AG04450 (cell line): ENCODE measurements at places on chromosomes 3 and 15. TPM values are rescaled to one million over a fixed set of nuclear protein-coding genes. Genes with fewer than 3 reads are reported as not detected.

The SSUH2 gene
- polyA plus RNA-seq = 0.09 and 0.12 TPM in 2 replicates

The CADM2 gene
- polyA plus RNA-seq = not detected in 2 replicates

The CPLX3 gene
- not detected in 2 replicates for polyA plus RNA-seq

The ZNF80 gene
- polyA plus RNA-seq = not detected in 2 replicates

The POPDC2 gene
- 0.38 and 0.43 TPM in 2 replicates for polyA plus RNA-seq

The SLC35G2 gene
- 13.3 and 18.1 TPM in 2 replicates for polyA plus RNA-seq

The GOLGA8N gene
- 3.2 and 3.7 TPM in 2 replicates for polyA plus RNA-seq

The BNC1 gene
- 2.2 and 2.6 TPM in 2 replicates for polyA plus RNA-seq

The KCNMB2 gene
- not detected in 2 replicates for polyA plus RNA-seq

The RAP2B gene
- 8.4 and 8.8 TPM in 2 replicates for polyA plus RNA-seq

The KATNBL1 gene
- 25.2 and 46.6 TPM in 2 replicates for polyA plus RNA-seq

The ZBED2 gene
- polyA plus RNA-seq = 0.11 and 0.14 TPM in 2 replicates

The SLC28A1 gene
- not detected in 2 replicates for polyA plus RNA-seq

The CHST13 gene
- polyA plus RNA-seq = not detected in 2 replicates

The TTLL13 gene
- 0.04 and 0.07 TPM in 2 replicates for polyA plus RNA-seq

The TMEM108 gene
- 0.52 and 0.63 TPM in 2 replicates for polyA plus RNA-seq

The RCCD1 gene
- 5.6 and 6.1 TPM in 2 replicates for polyA plus RNA-seq

The LXN gene
- polyA plus RNA-seq = 281 and 347 TPM in 2 replicates

The FEZF2 gene
- not detected in 2 replicates for polyA plus RNA-seq

The WDR5B gene
- polyA plus RNA-seq = 5.7 and 8.5 TPM in 2 replicates

The CCR8 gene
- not detected in 2 replicates for polyA plus RNA-seq

The SLC15A2 gene
- polyA plus RNA-seq = 0.52 and 0.63 TPM in 2 replicates

The LRTM1 gene
- polyA plus RNA-seq = not detected in 2 replicates

The DUOXA2 gene
- polyA plus RNA-seq = not detected in 2 replicates

The FILIP1L gene
- polyA plus RNA-seq = 75.5 and 90.7 TPM in 2 replicates

The FHIT gene
- polyA plus RNA-seq = 0.17 and 0.26 TPM in 2 replicates

The LINGO1 gene
- not detected in 2 replicates for polyA plus RNA-seq

The SCN5A gene
- 0.63 and 1.4 TPM in 2 replicates for polyA plus RNA-seq

The GABRA5 gene
- 3.5 and 3.6 TPM in 2 replicates for polyA plus RNA-seq

The CCDC33 gene
- not detected in 2 replicates for polyA plus RNA-seq

The RGMA gene
- polyA plus RNA-seq = 0.17 and 0.36 TPM in 2 replicates

The DISP2 gene
- polyA plus RNA-seq = 0.11 and 0.36 TPM in 2 replicates

The LMAN1L gene
- not detected in 2 replicates for polyA plus RNA-seq

The GPR27 gene
- polyA plus RNA-seq = not detected in 2 replicates

The LAMB2 gene
- polyA plus RNA-seq = 470 and 674 TPM in 2 replicates

The MRPS22 gene
- 50.1 and 68.4 TPM in 2 replicates for polyA plus RNA-seq
